ENCODE measurements at places on chromosomes 7 and 10. TPM values are rescaled to one million over a fixed set of nuclear protein-coding genes. Genes with fewer than 3 reads are reported as not detected.

The TUBB8 gene
- total RNA-seq: not detected

The CPEB3 gene
- 3.4 TPM for total RNA-seq

The ABCB1 gene
- 30.8 TPM for total RNA-seq

DNA sequence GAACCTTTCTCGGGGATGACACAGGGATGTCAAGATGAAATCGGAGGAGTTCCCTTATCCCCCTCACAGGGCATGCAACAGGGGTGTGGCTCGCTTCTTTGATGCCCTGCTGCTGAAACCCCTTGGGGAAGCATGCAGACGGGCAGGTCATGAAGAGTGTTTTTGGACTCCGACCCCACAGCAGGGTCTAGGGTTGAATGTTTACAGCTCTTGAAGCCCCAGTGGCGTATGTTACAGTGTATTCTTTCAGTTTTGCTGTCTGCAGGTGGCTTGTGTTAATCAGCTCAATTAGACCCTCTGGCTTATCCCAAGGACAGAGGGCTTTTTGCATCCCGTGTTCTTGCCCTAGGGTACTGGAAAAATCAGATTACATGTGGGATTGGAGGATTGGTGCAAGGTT is 446.5 kb downstream of the LRMDA start:
- H3K4me1 ChIP-seq: no peaks in the 10 kb centered on the region
- H3K4me3 ChIP-seq: no peak overlapping the region
- H3K36me3 ChIP-seq: no peaks in the 10 kb centered on the region
- no peak overlapping the region for H3K27ac ChIP-seq

DNA sequence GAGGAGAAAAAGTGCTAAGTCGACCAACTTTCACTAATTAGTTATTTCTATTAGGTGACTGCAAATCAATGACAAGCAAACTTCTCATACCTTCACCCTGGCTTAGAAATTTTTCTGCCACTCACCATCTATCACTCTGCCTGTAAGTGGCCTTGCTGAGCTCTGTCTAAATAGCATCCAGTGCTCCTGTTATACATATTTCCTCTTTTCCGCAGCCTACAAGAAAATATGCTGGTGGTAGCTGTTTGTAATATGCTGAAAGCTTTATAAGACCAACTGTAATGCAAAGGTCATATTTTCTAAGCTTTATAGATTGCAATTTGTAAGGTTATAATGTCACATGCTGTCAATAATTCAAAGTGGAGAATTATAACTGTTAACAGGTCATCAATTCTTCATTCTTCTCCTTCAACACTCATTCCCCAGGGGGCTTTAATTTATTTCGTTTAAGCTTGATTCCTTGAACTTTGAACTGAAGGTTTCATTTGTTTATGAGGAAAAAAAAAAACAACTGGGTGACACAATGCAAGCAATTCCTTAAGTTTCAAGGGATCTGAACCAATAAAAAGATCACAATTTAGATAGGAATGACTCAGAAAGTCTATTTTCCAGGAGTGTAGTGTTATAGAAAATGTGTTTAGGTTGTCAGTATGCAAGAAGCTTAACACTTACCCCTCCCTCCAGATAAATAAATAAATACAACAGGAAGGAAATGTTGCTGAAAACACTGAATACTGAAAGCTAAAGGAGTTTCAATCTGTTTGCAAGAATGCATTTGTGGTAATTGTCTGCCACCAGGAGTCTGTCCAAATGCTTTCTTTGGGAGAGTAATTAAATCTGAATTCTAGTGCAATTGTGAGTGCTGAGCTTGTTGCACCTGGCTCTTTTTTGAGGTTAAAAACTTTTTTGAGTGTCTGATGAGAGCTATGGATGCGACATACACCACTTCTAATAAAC is 183.7 kb downstream of the SORCS1 start:
- DNase-seq: no peak
- H3K4me3 ChIP-seq: no peak overlapping the region
- H3K27me3 ChIP-seq: no peaks in the 10 kb centered on the region
- no peaks in the 10 kb centered on the region for H3K4me1 ChIP-seq

DNA sequence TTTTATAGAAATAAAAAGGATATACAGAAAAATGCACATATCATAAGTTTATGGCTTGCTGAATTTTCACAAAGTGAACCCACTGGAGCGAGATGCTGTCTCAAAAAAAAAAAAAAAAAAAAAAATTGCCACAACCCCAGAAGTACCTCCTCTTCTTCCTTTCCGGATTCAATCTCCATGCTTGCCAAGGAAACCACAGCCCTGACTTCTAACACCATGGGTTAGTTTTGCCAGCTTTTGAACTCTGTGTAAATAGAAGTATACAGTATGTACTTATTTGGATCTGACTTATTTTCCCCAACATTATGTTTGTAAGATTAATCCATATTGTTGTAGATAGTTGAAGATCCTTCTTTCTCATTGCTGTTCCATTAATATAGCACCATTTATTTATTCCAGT is 40.0 kb downstream of the FANK1 start:
- peaks cover 19% of the 10 kb centered on the region for H3K27me3 ChIP-seq
- no peak for DNase-seq
- H3K36me3 ChIP-seq: no peaks in the 10 kb centered on the region
- H3K4me3 ChIP-seq: no peak overlapping the region
- no peak overlapping the region for H3K27ac ChIP-seq

GRCh38 chr7:29084832-29085231 is 61.5 kb downstream of the CPVL start:
- no peak for DNase-seq
- H3K36me3 ChIP-seq: no peaks in the 10 kb centered on the region
- peaks cover 13% of the 10 kb centered on the region for H3K27me3 ChIP-seq
- H3K4me3 ChIP-seq: no peak overlapping the region
- H3K4me1 ChIP-seq: peaks cover 2% of the 10 kb centered on the region

All from activated naive CD8-positive, alpha-beta T cell treated with anti-CD3 and anti-CD28 coated beads, Interleukin-2, amount 10 ng/mL, durations not matched to agents 7 days and 5 days (primary cell).